ENCODE measurements at places on chromosomes 12 and 14. TPM values are rescaled to one million over a fixed set of nuclear protein-coding genes. Genes with fewer than 3 reads are reported as not detected.
A peak's percentile ranks its signal among the peaks of the same experiment; 100 is the strongest.

Gene TMCC3
- total RNA-seq: 4.9 TPM

Gene PAPLN
- total RNA-seq: 52.1 TPM

GRCh38 chr12:31658471-31659086 lies 909 bp upstream of the ETFBKMT start:
- no peak for DNase-seq

Gene ABCD4
- total RNA-seq: 33.8 TPM

Gene NEMF
- 73.7 TPM for total RNA-seq

DNA sequence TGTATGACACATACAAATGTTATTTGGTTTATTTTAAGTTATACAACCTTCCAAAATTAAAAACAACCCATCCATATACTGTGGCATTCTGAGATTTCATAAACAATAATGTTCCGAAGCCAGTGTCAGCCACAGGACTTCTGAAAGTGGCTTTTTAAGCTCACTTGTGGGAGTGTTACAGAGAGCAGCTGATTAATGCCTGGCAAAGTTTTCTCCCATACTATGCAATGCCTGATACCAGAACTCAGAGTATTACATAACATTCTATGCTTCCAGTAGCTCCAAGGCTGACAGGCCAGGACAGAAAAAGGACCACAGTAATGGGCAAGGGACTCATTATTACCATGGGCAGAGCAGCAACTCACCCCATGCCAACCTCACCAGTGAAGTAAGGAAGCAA lies 29.3 kb downstream of the NELL2 start:
- no peak for DNase-seq

GRCh38 chr12:79933532-79934264 lies 1.2 kb downstream of the PPP1R12A start:
- DNase-seq: no peak

- peak; percentile 97 for DNase-seq
Measured at GRCh38 chr14:31456841-31457664, at the start of gene DTD2. Gene DTD2 (minus strand): TSS chr14:31457506. CDS start chr14:31457393, 113 bp downstream.

DNA sequence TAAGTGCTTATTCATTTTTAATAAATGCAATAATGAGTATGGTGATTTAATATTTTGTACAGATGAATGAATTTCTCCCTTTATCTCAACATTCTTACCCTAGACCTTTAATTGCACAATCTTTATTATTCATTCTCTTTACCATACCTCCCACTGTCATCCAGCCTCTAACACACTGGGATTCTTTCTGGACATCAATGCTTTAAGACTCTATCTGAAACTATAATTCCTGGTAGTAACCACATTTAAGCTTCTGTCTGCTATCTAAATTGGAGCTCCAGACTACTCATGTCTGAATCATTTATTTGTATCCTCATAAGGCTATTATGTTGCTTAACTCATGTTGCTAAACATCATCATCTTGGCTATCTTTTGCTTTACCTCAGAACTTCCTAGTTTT lies 270.2 kb downstream of the ALG10B start:
- DNase-seq: no peak

DNA sequence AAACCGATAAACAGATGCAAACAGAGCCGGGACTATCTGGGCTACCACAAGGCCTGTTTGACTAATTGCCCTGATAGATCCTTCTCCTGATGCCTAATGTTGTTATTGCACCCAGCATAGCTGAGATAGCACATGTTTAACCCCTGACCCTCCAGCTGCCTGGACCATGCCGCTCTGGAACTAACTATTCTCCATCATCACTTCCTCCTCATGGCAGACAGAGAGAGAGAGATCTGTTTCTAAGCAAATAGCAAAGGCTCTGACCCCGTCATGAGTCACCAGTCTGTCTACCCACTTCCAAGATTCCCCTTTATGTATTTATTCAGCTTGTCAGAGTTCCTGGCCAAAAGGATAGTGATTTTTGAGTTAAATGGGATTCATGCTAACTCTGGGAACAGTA lies 58.2 kb upstream of the FLRT2 start:
- no peak for DNase-seq

Gene C12orf60
- total RNA-seq: 0.83 TPM

DNA sequence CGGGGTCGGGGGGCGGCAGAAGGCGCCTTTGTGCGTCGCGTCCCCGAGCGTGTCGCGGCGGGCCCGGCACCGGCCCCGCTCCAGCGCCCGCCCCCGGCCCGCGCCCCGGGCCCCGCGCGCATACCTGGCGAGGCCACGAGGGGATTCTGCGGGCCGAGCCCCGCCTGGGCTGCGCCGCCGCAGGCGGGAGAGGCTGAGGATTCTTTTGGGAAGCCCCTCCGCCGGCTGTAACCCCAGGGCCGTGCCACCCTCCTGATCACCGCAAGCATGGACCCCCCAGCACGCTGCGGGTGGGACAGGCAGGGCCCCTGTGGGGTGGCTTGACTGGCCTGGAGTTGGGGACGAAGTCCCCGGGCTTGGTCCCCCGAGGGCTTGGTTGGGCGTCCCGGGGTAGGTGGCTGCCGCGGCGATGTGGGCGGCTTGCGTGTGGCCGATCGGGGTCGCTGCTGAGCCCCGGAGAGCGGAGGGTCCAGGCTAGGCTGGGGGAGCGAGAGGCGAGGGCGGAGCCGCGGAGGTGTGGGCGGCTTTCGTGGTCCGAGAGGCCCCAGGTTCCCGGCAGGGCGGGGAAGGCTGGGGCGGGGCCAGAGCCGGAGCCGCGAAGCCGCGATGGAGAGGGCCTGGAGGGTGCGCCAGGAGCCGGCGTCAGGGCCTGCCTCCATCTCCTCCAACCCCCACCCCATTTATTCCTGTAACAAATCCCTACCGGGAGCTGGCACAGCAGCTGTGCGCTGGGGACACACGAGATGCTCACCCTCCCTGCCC lies 28.4 kb upstream of the GPR132 start:
- peak; percentile 87 for DNase-seq

DNA sequence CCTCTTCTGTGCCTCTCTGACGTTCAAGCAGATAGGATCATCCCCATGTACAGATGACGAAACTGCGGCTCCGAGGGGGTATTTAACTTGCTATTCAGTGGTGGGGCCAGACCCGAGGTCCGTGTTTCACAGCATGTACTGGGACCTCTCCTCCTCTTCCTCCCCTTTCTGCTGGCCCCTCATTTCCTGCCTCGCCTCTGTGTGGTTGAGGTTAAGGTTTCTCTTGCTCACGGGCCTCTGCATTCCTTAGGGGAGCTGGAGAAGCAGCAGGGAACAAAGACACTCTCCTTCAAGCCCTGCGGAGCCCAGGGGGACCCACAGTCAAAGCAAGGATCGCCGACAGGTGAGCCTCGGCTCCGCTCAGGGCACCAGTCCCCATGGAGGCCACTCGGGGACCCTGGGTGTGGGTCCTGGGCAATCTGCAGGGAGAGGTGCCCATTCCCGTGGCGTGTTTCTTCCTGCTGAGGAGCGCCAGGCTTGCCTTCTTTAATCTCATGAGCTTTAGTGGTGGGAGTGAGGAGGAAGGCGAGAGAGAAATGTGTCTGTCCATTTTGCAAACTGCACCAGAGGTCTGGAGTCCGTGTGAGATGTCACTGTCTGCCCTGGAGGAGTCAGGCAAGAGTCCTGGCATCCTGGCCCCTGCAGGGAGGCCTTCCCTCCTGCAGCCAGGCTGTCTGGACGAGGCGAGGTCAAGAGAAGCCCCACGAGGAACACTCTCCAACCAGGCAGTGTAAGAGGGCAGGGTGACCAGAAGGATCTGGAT lies 45.0 kb downstream of the SLC6A12 start:
- no peak for DNase-seq

DNA sequence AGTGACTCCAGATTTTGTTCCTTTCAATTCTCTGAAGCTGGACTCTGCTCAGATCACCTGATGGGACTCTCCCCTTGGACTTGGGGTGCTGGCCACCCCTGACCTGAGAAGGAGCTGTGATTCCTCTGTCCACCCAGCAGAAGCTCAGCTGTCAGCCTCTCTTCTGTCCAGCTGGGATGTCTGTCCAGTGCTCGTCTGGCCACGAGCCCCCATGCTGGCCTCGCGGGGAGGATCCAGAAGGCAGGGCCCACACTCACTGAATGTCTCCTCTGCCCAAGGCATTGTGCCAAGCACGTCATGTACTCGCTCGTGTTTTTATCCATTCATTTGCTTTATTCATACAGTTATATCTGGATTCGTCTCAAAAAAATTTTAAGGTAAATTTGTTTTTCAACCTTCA lies 14.2 kb upstream of the SLC24A4 start:
- DNase-seq: no peak

GRCh38 chr12:120496413-120497340 lies 764 bp downstream of the DYNLL1 start:
- DNase-seq: peak; percentile 84

GRCh38 chr12:43111608-43112007 lies 440.4 kb downstream of the ADAMTS20 start:
- DNase-seq: no peak

GRCh38 chr14:56004323-56004722 lies 113.9 kb upstream of the PELI2 start:
- no peak for DNase-seq

DNA sequence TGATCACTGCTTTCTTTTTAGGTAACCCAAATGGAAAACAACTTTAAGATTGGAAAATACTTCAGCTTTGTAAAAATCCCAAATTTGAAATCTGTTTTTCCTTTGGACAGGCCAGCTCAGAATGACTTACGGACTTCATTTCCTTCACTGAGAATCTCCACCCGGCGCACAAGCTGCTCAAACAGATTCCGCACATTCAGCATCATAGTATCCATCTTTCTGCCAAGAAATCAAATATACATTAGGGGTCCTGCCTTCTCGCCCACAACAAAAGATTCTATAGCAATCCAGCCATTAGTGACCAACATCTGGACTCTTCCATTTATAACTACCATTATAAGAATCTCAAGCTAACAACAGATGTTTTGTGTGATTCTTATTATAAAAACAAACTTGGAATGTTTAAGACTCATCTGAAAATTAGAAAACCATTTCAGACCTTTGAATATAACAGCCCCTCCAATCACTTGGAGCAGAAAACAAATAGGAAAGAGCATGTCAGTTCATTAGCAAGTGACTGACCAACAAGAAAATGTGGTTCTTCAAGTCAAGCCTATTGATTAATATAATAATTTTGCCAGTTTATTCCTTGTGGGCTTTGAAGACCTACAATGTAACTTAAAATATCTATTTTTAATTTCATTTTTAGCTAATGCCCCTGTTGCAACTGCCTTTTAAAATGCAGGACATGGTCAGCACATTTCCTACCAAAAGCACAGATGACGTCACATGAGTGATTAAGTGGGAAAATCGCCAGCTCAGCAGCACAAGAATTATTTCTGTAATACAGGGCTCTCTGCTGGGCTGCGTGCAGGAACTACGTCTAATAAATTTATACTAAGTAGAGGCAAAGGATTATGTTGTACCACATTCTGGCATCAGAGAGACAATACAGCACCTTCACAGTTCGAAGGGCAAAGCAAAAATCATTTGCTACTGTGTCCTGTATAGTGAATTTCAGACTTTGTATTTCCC lies 8.5 kb downstream of the RACGAP1 start:
- peak; percentile 92 for DNase-seq

- DNase-seq: no peak
Measured at GRCh38 chr12:120037851-120038250, 48.8 kb downstream of the BICDL1 start.

- peak; percentile 75 for DNase-seq
Measured at GRCh38 chr12:4164559-4165558, 108.7 kb upstream of the CCND2 start.

DNA sequence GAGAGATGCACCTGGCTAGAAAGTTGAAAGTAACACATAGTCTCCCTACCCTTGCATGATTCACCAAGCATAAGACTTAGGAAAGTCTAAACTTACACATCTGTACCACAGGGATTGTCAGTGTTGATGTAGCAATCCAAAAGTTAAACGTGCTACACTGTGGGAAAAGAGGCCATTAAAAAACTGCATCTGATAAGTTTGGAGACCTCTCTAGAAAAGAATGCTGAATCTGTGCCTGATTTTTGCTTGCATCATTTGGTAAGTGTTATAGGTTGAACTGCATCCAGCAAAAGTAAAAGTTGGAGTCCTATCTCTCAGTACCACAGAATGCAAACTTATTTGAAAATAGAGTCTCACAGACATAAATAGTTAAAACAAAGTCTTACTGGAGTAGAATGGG lies 126.6 kb downstream of the SLC6A15 start:
- DNase-seq: no peak

Gene ALX1
- not detected for total RNA-seq

GRCh38 chr12:29773076-29773475 lies 10.7 kb downstream of the TMTC1 start:
- no peak for DNase-seq

DNA sequence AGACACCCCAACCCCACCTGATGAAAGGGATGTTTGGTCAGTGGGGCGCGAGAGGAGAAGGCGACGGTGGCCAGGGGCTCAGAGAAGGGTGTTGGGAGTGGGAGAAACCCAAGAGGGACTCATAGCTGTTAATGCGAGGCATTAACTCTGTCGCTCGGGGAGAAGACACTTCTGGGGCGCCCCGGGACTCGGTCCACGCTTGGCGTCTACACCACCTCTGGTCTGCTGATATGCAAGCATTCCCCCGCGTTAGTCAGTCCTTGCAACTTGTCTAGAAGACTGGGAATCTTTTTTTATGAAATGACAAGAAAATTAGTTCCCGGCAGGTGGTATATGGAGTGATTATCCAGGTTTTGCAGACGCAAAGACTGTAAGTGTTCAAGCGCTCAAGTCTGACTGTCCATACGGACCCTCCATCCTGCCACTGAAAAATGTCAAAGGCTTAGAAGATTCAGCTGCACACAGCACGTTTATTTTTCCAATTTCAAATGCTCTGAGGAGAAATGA lies 360 bp upstream of the SLC35F4 start:
- DNase-seq: no peak

- no peak for DNase-seq
Measured at GRCh38 chr12:49230805-49231194, 34.1 kb upstream of the TUBA1C start.

DNA sequence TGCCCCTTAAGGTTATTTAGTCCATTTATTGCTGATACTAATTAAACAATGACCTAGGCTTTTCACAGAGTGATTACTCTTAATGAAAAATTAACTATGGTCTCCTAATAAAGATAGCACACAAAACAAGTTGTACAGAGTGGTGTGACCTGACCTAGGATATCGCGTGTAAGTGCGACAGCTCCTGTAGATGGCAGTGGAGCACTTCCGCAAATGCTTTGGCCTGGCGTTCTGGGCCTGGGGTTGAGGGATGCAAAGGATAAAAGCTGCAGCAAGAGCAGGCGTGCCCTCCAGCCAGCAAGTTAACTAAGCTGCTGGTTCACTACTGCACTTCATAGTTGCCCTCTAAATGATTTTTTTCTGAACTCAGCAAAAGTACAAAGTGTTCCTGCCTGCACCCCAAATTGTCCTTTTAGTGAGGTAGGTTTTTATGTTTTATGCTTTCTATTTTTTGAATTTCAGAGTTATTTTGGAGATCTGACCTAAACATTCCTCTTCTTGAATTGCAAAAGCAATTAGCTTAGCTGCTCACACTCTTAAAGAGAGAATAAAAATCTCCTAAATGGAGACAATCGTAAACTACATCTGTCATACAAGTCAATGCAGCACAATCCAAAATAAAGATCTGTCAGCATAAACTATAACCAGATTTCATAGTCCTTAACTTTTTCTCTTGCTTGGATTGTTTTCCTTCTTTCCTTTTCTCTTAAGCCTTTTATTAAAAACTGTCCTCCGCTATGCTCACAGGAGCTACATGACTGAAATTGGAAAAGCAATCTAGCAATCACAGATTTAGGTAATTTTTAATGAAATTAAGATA lies 379.6 kb downstream of the LRIG3 start:
- DNase-seq: peak; percentile 90

- DNase-seq: no peak
Measured at GRCh38 chr12:123713398-123713797, 1.2 kb downstream of the ATP6V0A2 start.
